ENCODE measurements at places on chromosomes 11 and 22. TPM values are rescaled to one million over a fixed set of nuclear protein-coding genes. Genes with fewer than 3 reads are reported as not detected.

GRCh38 chr11:110085255-110085838 is 7.8 kb upstream of the ZC3H12C start:
- no peak overlapping the region for H3K4me3 ChIP-seq
- DNase-seq: no peak
- no peaks in the 10 kb centered on the region for H3K36me3 ChIP-seq
- no peaks in the 10 kb centered on the region for H3K27me3 ChIP-seq
- H3K4me1 ChIP-seq: no peaks in the 10 kb centered on the region

DNA sequence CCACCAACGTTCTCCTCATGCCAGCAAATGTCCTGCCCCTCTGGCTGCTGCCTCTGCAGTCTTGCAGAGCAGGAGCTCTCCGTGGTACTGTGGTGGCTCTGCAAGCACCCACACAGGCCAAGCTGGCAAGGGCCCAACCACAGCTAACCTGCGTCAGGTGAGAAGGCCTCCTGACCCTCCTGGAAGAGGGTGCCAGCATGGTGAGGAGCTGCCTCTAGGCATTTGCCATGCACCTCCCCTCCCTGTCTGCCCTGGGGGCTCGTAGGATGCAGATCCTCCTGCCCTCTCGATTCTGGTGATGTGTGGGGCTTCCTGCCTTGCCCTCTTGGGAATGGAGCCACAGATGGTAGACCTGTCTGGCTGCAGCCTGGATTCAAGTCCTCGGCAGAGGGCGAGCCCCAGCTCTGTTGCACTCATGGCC is 1408.8 kb downstream of the TBC1D22A start:
- no peaks in the 10 kb centered on the region for H3K4me1 ChIP-seq
- H3K36me3 ChIP-seq: no peaks in the 10 kb centered on the region
- no peaks in the 10 kb centered on the region for H3K27me3 ChIP-seq
- no peak for DNase-seq
- H3K4me3 ChIP-seq: no peak overlapping the region
- no peak overlapping the region for H3K27ac ChIP-seq

GRCh38 chr11:102047305-102047924 is at the start of gene CFAP300:
CFAP300 (plus strand) TSS chr11:102047437; CDS start chr11:102047471, 34 bp downstream.
- H3K36me3 ChIP-seq: no peaks in the 10 kb centered on the region
- H3K4me3 ChIP-seq: peak within 1 kb of the TSS; percentile 75
- H3K27me3 ChIP-seq: peaks cover 16% of the 10 kb centered on the region
- H3K27ac ChIP-seq: no peak within 1 kb of the TSS
- peaks cover 14% of the 10 kb centered on the region for H3K4me1 ChIP-seq

F2 gene
- 0.73 TPM for total RNA-seq

RPL27A gene
- total RNA-seq: 1,198 TPM

All from WTC11 (cell line).